ENCODE measurements at places on chromosomes 5 and 9.

GRCh38 chr5:30117135-30117534 is 1076.4 kb upstream of the CDH6 start:
- no peak for DNase-seq

GRCh38 chr5:89849830-89850512 is 559.6 kb downstream of the CETN3 start:
- no peak for DNase-seq

DNA sequence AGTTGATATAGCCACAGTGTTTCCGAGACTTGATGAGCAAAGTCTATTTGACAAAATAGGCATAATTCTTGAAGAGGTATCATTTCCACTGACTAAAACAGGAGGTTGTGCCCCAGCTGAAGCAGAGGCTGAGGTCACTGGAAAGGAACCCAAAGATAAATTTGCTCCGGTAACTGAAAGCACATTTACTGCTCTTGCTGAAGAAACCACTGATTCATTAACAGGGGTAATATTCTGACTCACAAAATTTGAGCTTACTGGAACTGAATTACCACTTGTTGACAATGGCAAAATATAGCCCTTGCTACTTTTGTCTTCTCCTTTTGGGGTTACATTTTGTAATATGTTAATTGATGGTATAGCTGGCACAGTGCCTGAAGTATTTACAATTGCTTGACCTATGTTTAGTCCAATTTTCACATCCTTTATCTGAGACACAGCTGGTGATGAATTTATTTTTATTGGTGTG is 30.2 kb downstream of the MLANA start:
- no peak for DNase-seq

- DNase-seq = no peak
Observed at GRCh38 chr9:17116400-17116837, 18.4 kb upstream of the CNTLN start.

- DNase-seq = no peak
Observed at GRCh38 chr9:36842560-36843530, 191.2 kb downstream of the PAX5 start.

GRCh38 chr9:71509054-71509453 is 259.3 kb downstream of the CEMIP2 start:
- DNase-seq = no peak

DNA sequence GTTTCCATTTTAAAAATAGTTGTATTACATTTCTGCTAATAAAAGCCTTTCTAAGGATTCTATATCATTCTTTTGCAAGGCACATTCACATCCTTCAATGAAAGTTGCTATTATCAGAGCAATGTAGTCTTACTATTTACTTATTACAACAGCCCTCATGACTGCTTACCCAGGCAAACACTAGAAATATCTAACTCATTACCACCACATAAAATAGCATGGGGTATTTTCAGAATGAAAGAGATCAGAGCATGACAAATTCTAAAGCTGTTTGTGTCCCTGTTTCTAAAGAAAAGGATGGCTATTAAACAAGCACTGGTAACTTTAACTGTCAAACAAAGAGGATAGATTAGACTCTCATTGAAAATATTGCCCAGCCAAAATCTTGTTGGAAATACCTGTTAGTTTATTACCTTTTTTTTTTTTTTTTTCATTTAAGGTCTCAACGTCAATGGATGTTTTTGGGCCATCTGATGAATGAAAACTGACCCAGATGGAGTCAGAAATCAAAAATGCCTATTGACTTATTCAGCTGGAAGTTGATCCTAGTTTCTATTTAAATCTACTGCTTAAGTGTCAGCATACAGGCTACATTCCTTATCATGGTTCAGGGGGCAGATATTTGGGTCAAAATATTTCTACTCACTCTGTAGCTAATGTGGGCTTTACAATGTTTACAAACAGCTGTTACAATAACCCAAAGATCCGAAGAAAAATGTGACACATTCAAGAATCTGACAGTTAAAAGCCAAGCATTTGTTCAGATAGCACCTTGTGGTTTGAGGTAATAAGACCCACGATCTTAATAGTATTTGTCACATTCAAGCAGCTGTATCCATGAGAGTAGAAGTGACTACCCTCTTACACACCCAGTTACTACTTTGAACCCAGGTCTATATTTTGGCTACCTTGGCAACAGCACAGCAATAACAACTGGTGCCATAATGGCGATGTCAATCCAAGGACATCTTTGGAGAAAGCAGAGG is 554.8 kb upstream of the MEF2C start:
- no peak for DNase-seq

- DNase-seq = no peak
Observed at GRCh38 chr9:108972186-108972585, 38.0 kb downstream of the ABITRAM start.

- DNase-seq = no peak
Observed at GRCh38 chr5:140130949-140131733, 5.4 kb downstream of the IGIP start.

DNA sequence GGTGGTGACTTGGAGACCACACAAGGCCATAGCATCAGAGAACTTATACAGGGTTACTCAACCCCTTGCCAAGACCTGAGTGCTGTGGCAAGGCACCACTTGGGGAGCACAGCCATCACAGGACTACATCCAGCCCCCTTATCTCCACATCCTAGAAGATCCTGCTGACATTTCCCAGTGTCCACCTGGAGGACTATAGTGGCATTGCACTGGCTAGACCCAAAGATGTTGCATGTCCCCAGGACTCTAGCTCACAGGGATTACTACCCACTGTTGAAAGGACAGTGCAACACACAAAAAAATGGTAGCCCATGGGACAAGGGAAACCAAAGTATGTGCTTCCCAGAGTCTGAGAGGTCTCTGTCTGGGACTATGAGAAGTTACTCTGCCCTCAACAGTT is 411.1 kb upstream of the NUDT12 start:
- DNase-seq = no peak

GRCh38 chr9:107918749-107919148 is 429.2 kb upstream of the KLF4 start:
- DNase-seq = no peak

- DNase-seq = no peak
Observed at GRCh38 chr5:142078221-142078620, 30.4 kb upstream of the NDFIP1 start.

GRCh38 chr5:32506799-32507198 is 62.3 kb upstream of the ZFR start:
- no peak for DNase-seq

DNA sequence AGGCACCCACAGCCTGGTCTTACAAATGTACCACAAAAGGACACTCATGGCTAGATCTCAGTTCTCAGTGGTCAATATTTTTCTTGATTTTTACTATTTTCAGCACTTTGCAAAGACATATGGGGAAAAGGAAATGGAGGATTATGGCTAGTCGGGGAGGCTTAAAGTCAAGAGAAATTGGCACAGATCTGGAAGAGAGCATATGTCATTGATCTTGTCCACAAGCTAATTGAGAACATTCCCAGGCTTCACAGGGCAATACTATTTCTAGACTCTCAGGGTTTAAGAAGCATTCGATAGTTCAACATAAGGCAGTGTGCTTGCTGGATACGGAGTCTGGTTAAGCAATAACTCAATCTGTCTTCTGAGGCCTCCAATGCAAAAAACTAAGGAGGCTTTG is 285.8 kb downstream of the ZNF608 start:
- no peak for DNase-seq

DNA sequence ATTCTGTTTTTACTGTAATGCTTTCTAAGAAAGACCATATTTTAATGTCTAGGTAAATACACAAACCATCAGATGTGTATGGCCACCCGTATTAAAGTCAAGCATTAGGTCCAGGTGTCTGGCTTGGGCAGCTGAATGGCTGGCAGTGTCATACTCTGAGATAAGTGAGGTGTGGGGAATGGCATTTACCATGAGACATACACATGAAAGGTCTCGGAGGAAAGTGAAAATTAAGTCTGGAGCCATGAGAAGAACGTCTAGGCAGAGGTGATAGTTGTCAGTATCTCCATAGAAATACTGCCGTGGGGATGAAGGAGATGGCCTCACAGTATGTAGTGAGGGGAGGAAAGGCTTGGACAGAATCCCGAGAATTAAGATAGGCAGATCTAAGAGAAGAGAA is 164.3 kb downstream of the TLE4 start:
- DNase-seq = no peak

GRCh38 chr5:62727861-62728260 is 149.2 kb downstream of the LRRC70 start:
- DNase-seq = no peak

DNA sequence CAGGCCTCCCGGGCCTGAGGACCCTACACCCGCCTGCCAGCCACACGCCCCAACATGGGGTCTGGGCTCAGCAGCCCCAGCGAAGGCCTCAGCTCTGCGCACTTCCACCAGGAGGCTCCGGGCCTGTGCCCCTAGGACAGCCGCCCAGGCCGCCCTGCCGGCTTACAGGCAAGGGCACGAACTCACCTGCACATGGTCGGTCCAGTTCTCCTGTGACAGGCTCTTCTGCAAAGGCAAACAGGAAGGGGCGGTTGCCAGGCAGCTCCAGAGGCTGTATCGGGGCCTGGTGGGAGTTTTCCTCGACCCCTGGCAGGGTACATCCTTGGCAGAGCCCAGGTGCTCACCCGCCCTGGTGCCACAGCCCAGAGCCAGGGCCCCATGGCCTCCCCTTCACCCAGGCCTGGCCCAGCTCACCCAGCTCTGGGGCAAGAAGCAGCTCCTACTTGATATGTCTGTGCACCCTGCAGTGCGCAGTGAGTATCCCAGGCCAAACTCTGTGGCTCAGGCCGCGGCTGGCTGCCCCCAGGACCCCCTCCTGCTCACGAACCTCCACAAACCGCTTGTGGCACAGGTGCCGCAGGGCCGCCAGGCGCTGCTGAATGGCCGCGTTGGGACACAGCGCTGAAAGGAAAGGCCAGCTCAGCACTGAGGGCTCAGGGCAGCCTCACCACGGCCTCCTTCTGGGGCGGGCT is 52.2 kb upstream of the NRARP start:
- no peak for DNase-seq

GRCh38 chr5:141508798-141509611 is 20.1 kb downstream of the PCDHGC5 start:
- DNase-seq = no peak

- DNase-seq = no peak
Observed at GRCh38 chr5:53178830-53179229, 69.3 kb upstream of the MOCS2 start.

- DNase-seq = no peak
Observed at GRCh38 chr5:43104057-43104456, 16.7 kb upstream of the ZNF131 start.

DNA sequence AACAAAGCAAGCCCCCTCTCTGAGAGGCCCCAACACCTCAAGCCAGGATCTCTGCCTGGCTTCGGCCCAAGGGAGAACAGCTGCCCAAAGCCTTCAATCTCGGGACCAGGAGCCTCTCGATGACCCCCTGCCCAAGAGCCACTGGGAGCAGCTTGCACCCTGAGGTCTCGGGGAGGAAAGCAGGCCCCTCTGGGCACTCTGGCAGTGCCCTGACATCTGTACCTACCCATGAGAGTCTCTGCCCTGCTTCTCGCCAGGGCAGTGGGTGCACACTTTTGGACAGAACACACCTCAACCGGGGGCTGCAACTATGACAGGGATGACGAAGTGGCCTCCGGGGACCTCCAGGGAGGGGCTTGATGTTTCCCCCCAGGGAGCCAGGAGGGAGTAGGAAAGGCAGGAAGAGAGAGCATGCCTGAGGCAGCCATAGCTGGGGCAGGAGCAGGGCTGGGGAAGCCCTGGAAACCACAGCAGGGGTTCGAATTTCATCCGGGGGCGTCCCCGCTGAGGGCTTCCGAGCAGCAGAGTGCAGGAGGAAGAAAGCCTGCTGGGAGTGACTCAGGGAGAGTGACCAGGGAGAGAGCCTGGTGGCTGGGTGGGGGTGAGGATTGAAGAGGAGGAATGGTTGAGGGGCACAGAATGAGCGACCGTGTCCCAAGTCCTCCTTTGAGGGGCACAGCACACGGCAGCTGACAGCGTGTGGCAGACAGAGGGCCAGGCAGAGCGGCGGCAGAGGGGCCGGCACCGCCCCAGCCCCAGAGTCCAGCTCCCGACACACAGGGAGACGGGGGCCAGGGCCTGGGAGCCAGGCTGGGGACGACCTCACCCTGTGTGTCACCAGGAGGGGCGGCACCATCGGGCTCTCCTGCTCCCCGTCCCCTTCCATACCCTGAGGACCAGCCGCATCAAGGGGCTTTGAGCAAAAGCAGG is 1.8 kb downstream of the LPCAT1 start:
- DNase-seq = no peak

DNA sequence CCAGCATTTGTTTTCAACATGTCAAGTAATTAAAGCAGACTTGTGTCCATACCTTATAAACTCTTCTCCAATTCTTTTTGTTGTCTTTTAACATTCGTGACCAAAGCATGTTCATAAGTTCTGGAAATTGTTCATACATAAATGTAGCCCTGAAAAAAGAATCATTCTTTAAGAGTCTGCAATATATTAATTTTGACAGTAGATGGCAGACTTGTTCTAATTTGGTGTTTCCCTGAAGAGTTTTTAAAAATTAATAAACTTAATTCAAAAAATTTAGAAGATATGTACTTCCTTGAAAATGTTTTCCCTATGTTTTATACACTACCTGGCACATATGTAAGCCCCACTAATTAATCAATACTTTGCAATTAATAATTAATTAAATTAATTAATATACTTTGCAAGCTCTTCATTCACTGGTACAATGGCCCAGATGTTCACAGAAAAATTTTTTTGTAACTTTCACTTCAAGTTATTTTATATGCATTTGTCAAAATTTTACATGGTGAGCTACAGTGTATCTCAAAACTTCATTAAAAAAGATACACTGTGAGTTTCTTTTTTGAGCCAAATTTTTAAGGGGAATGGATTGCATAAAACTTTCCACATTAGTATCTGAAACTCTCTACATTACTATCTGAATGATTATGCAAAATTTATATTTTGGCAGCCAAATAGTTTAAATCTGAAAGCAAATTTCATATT is 42.1 kb downstream of the CLINT1 start:
- DNase-seq = no peak

DNA sequence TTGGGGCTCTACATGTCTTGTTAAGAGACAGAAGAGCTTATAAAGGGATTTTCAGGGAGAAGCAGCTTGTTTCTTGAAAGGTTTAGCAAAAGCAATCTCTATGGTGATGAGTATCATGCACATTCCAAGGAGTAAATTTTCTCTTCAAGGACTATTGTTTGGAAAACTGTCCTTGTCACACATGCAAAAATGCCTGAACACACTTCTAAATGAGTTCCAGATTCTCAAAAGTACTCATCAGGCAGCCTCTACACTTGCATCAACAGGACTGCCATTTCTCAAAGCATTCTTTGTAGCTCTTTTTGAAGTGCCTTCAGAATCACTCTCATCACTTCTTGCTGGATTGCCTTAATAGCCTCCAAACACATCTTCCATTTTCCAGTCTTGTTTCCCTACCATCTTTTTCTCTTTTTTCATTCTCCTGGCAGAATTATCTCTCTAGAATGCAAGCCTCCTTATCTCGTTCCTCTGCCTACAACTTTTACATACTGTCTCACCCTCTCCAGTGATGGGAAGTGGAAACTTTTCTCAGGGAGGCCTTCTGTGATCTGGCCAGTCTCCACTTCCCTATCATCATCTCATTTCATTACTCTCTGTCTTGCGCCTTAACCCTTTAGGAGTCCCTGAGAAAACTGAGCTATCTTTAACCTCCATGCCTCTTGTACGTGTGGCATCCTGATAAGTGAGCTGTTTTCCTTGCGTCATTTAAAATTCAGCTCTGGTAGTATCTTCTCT is 631.5 kb upstream of the TLE4 start:
- DNase-seq = no peak

GRCh38 chr5:32520972-32521371 is 64.4 kb upstream of the SUB1 start:
- DNase-seq = no peak

- no peak for DNase-seq
Observed at GRCh38 chr9:129071526-129072126, 9.3 kb upstream of the DOLPP1 start.

- DNase-seq = no peak
Observed at GRCh38 chr5:103424026-103424425, 138.6 kb downstream of the NUDT12 start.

Data from HuH-7.5 (cell line).